ENCODE measurements at places on chromosomes 2 and 18.

DNA sequence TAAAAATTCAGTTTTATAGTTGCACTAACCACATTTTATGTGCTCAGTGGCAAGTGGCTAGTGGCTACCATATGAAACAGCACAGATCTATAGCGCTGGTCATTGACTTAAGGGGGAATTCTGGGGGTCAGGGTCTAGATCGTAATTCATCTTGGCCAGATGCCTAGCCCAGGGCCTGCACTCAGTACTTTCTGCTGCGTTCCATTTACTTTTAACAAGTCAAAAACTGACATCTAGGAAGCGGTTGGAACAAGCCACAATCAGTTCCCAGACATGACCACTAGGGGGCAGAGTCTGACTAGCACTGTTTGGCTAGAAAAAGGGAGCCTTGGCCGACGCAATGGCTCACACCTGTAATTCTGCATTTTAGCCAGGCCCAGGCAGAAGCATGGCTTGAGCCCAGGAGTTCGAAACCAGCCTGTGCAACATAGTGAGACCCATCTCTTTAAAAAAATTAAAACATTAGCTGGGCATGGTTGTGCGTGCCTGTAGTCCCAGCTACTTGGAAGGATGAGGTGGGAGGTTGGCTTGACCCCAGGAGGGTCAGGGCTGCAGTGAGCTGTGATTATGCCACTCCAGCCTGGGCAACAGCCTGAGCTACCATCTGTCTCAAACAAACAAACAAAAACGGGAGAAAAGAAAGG lies 9.0 kb upstream of the TMBIM1 start:
- DNase-seq: peak; percentile 89

DNA sequence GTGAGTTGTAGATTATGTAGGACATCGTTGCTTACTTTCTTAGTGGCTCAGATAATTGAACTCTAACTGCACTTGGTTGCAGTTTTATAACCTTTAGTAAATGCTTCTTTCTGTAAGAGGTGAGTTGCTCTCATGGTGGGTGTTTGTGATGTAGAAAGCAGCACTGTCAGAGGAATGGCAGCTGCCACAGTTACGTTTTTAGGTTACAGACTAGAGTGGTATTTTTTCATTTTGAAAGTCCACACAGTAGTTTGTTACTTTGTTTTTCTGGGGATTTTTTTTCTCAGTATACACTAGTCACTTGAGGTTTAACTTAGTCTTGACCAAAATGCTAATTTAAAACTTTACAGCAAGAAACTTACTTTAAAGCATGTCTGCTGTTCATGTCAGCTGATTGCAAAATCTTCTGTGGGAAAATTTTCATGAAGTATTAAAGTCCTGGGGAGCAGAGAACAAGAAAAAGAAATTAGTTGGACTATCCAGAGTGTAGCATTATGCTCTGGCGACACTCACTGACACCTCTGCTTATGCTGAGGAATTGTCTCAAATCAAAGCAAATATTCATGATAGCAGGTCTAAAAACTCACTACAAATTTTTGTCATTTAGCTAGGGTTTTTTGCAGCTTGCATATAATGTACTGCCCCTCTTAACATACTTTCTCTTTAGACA lies 14.8 kb downstream of the AFTPH start:
- DNase-seq: no peak

GRCh38 chr2:10410001-10410822 lies 37.9 kb downstream of the ODC1 start:
- DNase-seq: no peak

- DNase-seq: no peak
Measured at GRCh38 chr2:48722391-48722790, 33.1 kb downstream of the LHCGR start.

GRCh38 chr2:45836316-45836715 lies 184.8 kb downstream of the PRKCE start:
- DNase-seq: no peak

DNA sequence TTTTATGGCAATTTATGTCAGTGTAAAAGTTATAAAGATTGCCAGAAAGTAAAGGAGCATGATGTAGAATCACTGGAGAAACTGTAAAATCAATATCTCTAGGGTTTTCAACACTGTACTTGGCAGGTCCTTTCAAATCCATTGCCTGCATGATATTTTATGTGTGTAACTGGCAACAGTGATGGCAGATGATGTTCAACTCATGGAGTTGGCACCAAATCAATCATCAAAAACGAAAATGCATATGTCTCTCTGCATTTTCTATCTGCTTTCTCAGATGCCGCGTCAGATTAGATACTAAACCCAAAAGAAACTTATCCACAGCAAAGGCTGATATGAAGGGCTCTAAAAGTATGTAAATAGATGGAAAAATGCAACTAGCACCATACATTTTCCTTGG lies 1395.5 kb upstream of the PIK3C3 start:
- no peak for DNase-seq

DNA sequence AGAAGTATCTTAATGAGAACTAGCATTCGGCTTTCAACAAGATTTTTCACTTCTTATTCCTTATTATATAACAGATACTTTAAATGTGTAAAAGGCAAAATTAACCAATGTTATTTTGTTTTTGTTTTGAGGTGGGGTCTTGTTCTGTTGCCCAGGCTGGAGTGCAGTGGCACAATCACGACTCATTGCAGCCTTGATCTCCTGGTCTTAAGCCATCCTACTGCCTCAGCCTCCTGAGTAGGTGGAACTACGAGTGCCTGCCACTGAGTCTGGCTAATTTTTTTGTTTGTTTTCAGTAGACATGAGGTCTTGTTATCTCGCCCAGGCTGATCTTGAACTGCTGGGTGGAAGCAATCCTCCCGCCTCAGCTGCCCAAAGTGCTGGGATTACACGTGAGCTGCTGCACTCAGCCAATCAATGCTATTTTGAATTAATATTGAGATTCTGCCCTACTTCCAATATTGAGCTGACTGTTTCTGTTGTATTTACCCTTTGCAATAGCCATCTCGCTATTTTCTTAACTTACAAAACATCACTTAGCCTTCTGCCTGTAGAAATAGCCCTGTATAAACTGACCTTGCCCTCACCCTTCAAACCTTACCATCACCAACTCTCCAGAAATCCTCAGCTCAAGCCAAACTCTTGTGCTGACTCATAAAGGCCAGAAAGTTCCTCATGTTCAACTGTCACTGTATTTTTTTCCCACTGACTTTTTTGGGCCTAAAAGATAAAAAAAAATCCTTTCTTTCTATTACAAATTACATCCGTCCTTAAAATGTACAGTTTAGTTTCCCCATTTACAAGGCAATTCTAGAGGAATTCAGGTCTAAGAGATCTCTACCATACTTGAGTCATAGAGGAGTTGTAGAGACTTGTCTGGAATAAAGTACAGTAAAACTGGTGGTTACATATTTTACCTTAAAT lies 94.3 kb downstream of the OLA1 start:
- DNase-seq: peak; percentile 30

DNA sequence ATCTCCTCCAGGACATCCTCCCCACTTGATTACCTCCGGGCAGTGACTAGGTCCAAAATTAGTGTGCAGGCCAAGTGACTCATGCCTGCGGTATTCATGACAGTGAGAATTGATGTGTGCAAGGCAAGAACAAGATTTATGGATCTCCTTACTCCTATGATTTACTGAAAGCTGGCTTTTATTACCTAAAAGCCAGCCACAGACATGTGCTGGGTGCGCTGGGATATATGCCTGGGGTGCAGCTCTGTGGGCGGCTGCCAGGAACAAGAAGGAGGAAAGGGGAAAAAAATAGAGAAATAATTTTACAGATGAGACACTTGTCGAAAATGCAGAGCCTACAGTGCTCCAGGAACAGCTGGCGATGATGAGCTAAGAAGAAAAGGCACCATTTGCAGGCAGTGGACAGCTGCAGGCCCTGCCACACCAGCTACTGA lies 359.3 kb downstream of the CMPK2 start:
- no peak for DNase-seq

DNA sequence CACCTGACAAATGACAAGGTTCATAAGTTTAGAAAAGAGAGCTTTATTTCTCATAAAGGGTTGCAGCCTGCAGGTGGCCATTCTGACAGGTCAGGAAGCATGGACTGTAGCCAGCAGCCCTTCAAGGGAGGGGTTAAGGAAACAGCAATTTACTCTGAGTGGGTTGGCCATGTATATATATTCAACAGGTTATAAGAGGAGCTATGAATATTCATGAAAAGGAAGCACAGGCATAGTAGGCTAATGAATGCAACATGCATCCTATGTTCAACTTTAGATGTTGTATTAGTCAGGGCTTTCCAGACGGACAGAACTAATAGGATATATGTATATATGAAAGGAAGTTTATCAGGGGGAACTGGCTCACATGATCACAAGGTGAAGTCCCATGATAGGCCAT lies 20.6 kb downstream of the RNU2-63P start:
- DNase-seq: no peak

DNA sequence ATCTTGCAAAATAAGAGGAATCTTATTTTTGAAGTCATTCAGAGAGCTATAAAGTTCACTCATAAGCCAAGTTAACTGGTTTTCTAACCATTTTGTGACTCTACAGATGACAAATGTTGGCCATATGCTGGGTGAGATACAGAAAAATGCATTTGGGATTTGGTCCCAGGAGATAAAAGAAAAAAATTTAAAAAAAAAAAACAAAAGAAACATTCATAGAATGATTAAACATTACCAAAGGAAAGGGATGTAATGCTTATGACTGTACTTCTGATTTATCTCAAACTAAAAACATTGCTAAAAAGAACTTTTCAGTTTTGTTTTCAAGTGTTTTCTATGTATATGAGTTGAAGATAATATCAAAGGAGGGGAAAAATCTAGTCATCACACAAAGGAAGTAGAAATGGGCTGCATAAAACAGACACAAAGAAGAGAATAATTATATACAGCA lies 43.1 kb downstream of the PELI1 start:
- DNase-seq: no peak

GRCh38 chr2:64142741-64143168 lies 1.5 kb downstream of the PELI1 start:
- no peak for DNase-seq

DNA sequence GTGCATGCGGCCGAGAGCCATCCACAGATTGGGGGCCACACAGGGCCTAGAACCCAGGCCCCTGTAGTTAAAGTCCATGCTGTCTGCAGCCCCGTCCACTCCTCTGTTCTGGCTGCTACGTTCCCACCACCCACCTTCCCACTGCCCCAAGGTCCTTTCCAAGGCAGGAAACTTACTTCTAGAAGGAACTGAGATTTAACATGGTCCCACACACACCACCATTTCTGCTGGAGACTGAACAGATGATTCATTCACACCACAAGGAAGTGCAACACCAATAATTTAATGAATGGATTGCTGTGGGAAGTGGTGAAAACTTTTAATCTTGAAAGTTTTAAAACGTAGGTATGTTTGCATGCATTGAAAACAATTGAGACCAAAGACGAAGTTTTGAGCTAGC lies 95.2 kb downstream of the LBH start:
- no peak for DNase-seq

DNA sequence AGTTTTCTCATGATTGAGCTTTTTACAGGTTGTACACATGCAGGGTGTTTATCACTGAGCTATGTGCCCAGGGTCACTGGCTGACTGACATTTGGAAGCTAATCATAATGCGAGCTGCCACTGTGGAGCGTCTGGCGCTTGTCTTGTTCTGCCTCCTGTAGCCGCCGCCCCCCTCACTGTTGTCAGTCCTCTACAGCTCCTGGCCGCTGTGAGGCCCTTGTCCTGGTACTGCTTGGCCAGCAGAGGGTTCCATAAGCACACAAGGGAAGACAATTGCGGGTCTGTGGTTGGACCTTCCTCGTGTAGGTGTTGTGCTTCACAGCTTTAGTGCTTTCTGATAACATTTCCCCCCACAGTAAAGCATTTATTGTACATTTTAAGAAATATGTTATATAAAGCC lies 105.6 kb upstream of the LDLRAD4 start:
- peak; percentile 75 for DNase-seq

GRCh38 chr2:238119756-238120462 lies 18.6 kb upstream of the KLHL30 start:
- DNase-seq: no peak

GRCh38 chr2:6310256-6311215 lies 555.2 kb downstream of the CMPK2 start:
- DNase-seq: no peak

- no peak for DNase-seq
Measured at GRCh38 chr18:52325997-52326396, 14.0 kb upstream of the DCC start.

GRCh38 chr2:181158427-181158826 lies 178.0 kb downstream of the UBE2E3 start:
- DNase-seq: no peak
